ENCODE measurements at places on chromosomes 5 and 9. TPM values are rescaled to one million over a fixed set of nuclear protein-coding genes. Genes with fewer than 3 reads are reported as not detected.

- DNase-seq, result no peak
Measured at GRCh38 chr9:138063785-138064184, 186.2 kb downstream of the CACNA1B start.

DNA sequence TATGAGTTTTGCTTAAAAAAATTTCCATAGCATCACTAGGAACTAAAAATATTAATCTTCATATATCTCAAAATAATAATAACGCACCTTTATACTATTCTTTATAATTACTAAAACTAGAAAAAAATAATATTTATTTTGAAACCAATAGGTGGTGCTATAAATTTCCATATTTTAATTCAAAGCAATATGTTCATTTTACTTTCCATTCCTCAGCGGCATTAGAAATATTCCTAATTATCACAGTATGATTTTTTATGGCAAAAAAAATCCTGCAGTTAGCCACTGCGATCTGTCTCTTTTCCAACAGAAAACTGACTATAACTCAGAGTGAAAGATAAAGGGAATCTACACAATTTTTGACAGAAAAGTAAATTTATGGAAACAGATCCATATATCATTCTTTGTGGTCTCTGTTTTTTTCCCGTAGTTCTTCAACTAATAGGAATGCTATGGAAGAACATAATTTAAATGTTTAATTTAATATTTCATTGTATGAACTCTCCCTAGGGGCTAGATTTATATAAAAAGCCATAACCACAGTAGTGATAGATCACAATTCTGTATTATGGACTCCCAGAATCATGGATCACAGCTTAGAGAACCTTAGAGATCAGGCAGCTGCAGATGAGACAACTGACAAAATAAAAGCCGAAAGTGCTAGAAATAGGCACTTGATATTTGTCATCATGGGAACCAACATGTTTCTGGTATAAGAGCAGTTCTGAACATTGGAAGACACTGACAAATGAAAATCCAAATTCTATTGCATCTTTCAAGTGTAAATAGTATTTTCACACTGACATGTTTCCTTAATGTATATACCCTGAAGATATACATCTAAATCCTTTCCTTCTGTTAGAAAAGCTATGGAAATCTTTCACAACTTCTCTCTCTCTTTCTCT, 167.7 kb upstream of the MPDZ start:
- DNase-seq, result no peak

DNA sequence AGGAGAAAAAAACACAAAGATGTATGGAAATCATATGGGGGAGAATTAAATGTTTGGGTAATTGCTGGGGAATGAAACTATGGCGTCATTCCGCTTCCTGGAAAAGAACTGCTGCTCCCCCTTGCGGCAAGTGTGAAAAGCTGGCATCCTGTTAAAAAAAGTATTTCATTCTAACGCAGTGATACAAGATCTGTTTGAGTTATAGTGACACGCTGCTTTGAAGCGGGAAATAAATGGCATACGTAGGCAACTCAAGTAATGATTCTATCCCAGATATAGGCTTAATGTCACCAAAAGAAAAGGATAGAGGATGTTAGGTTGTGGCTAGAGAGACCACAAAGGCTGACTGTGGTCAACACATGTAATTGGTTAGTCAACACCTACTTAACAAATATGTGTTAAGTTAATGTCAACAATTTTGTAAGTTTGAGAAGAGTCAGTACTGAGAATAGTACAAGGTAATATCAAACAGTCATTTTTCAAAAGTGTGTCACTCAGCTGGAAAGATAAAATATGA, 70.2 kb upstream of the ALDH1A1 start:
- DNase-seq, result no peak

- DNase-seq, result no peak
Measured at GRCh38 chr5:176660530-176660859, 13.2 kb downstream of the TSPAN17 start.

- DNase-seq, result no peak
Measured at GRCh38 chr9:127754099-127755060, 19.3 kb upstream of the TOR2A start.

- DNase-seq, result no peak
Measured at GRCh38 chr5:90830058-90830457, 271.5 kb downstream of the ADGRV1 start.

DNA sequence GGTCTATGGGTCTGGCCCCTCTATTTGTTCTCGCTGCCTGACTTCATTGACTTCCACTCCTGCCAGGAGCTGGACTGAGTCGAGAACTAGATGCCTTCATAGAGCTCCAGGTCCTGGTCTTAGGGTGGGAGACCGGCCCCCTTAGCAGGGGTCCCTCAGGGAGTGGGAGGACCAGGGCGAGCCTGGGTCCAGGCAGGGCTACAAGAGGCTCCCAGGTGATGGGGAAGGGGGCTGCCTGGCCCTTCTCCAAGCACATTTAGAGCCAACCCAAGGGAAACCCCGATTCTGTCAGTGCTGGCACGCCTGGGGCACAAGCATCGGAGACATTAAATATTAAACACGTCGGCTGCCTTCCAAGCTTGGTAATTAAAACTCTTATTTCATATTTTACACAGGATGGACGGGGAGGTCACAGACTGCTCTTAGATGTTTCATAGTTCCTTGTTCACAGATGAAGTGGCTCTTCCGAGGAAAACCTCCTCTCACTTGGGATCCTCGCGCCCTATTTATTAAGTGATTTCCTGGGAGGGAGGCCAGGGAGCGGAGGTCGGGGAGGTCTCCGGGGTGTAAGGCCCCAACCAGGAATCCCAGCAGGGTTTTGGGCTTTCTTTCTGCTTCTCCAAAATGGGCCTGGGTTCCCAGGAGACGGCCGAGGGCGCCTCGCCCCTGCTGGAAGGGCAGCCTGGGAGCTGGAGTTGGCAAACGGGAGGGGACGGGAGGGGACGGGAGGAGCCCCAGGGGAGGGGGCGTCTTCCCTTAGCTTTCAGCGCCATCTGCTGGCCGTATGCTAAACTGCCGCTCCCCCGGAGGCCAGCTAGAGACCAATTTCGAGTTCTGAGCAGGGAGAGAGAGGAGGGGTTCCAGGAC, 23.4 kb upstream of the ZBTB43 start:
- DNase-seq, result no peak

DNA sequence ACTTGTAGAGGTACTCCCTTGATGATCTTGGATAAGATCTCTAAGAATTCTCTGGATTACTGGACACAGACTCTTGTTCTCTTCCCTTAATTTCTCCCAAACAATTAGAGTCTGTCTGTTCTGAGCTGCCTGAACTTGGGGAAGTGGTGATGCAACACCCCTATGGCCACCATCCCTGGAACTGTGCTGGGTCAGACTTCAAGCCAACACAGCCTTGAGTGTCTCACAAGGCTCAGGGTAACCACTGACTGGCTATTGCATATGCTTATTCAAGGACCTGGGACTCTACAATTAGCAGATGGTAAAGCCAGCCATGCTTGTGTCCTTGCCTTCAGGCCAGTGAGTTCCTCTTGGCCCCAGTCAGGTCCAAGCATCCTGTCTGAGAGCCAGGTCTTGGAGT, 504.5 kb downstream of the MAN2A1 start:
- no peak for DNase-seq

DNA sequence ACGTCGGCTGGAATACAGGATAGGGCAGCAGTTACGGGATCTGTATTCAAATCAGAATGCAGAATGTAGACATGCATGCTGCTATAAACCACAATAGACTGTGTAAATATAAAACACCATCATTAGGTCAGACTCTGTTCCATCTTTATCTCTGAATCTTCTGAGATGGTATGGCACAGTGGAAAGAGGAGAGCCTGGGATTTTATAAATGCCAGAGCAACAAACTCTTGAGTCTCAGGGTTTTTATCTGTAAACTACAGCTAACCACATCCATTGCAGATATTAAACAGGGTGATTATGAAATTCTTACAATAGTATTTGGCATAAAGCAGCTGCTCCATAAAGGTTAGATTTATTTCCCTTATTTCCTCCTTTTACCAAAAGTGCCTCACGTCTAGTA, 108.7 kb downstream of the ZDHHC21 start:
- no peak for DNase-seq

- DNase-seq, result no peak
Measured at GRCh38 chr5:130116462-130116861, 212.2 kb downstream of the CHSY3 start.

GRCh38 chr9:97923529-97924108, 1.3 kb upstream of the TRMO start:
- DNase-seq, result peak; percentile 20

DNA sequence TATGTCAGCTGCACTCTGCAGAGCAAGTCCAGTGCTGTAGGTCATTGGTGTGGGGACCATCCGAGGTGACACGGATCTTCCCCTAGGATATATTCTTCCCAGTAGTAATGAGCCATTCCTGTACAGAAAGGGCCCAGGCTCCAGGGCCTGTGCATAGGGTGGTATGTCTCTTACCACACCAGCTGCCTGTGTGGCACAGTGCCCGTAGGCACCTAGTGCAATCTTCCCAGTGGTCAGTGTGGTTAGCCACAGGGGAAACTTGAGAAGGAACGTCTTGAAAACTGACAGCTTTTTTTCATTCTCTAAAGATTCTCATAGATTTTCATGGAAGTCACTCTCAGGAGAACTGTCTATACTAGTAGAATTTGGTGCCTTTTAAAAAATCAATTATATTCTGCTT, 39.8 kb downstream of the CYSTM1 start:
- DNase-seq, result no peak

- DNase-seq, result peak; percentile 66
Measured at GRCh38 chr9:92147030-92147851, 32.0 kb upstream of the SPTLC1 start.

DNA sequence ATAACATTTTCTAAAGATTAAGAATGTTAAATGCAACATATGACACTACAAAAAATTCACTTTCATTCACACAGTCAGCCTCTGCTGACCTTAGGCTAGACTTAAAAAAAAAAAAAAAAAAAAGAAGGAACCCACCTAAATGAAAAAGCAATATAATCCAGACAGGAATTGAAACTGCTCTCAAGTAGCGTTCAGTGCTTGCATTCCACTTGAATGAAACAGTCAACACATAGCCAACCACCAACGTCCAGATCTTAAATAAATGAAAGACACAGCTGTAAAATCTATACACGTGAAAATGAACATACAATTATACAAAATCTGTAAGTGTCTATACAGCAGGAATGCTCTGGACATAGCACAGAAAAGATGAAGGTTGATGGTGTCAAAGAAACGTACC, 11.4 kb downstream of the TMEM245 start:
- DNase-seq, result no peak

DNA sequence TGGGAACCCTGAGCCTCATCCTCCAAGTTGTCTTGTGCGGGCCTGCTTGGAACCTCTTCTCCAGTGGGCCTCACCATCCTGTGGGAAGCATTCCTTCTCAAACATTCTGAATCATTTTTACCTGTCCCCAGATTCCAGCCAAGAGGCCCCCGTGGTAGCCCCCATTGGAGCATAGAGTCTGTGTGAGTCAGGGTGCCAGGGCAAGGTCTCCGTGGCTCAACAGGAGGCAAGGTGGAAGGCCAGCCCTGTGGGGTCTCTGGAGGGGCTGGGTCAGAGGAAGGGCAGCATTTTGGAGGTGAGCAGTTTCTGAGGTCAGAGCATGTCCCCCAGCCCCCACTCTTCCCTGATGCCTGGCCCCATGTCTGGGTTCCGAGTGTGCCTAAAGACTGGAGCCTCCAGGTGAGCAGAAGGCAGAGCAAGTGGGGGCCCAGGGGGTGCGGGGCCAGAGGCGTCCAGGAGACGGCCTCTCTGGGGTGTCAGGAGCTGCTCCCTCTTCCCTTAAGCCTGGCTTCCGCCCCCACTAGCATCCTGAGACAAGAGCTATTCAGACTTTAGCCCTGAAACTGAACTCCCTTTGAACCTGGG, 2.1 kb downstream of the CACNA1B start:
- no peak for DNase-seq

- no peak for DNase-seq
Measured at GRCh38 chr9:134681061-134681661, 39.6 kb downstream of the COL5A1 start.

DNA sequence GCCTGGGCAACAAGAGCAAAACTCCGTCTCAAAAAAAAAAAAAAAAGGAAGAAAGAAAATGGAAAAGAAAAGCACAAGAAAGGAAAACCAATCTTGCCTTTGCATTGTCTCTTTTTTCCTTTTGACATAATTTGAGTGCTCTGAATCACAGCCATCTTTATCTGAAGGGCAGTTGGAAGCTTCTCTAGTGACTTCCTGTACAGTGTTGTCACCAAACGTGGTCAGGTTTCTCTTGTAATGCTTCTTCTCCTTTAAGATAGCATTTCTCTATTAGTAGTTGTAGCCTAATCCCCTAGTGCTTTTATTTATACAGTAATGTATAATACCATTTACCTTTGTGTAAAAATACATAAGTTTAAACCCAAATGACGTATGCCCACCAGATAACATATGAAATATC, 18.1 kb downstream of the PRKACG start:
- no peak for DNase-seq

GRCh38 chr5:17217493-17218352, at the start of gene BASP1:
Gene BASP1, plus strand, starts transcription at chr5:17217631. Its CDS starts 57,586 bp downstream, at chr5:17275217.
- DNase-seq, result no peak

DNA sequence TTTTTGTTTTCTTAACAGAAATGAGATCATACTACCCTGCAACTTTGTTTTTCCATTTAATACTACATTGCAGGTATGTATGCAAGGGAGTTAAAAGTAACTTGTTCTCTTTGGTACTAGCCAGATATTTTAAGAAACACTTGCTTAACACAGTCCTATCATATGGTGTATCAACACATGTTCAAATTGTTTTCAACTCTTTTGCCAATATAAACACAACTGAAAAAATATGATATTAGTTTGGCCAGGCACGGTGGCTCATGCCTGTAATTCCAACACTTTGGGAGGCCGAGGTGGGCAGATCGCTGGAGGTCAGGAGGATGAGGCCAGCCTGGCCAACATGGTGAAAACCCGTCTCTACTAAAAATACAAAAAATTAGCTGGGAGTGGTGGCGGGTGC, 41.6 kb downstream of the RNF38 start:
- no peak for DNase-seq

The GGTA1 gene
- not detected for polyA plus RNA-seq

The CRB2 gene
- not detected for polyA plus RNA-seq

The TBCA gene
- polyA plus RNA-seq, result 41.7 TPM

The HRCT1 gene
- 0.47 TPM for polyA plus RNA-seq

The IRX2 gene
- 2.7 TPM for polyA plus RNA-seq

The LCN2 gene
- polyA plus RNA-seq, result not detected

The ATP6V0E1 gene
- polyA plus RNA-seq, result 491 TPM

The PRUNE2 gene
- 0.78 TPM for polyA plus RNA-seq

The SELENOP gene
- 4.4 TPM for polyA plus RNA-seq

The SEMA4D gene
- 0.50 TPM for polyA plus RNA-seq

The VPS13A gene
- 7.5 TPM for polyA plus RNA-seq

The TDRD7 gene
- 9.4 TPM for polyA plus RNA-seq

All from BJ (cell line).